ELF-1 (cell line): ENCODE measurements at places on chromosomes 16 and 17.

DNA sequence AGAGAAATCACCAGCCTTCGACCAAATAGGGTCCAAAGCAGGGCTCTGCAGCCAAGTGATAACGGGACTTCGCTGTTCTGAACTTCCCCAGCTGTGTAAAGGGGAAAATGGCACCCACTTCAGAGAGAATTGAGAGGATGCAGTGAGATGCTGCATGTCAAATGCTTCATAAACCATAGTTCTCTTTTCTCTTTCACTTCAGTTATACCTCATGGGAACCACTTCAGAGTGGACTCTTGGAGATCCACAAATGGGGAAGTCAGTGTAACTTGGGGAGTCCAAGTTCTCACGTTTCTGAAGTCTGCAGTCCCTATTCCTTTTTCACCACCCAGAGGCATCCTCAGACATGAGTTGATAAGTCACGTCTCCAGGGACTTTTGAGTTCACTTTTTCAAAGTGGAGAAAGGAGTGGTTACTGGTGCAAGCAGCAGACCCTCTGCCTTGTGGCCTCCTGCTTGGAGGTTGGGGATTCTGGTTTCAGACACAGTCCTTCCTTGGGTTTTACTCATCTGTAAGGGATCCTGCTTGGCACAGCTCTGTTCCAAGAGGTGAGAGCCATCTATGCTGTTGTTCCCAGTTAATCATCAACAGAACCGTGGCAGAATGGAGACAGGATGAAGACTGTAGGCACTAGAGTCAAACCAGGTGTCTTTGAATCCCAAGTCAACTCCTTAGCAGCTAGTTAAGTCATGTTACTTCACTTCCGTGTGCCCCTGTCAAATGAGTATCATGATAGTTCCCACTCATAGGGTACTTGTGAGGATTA lies 123.4 kb upstream of the NOL11 start:
- DNase-seq: no peak

DNA sequence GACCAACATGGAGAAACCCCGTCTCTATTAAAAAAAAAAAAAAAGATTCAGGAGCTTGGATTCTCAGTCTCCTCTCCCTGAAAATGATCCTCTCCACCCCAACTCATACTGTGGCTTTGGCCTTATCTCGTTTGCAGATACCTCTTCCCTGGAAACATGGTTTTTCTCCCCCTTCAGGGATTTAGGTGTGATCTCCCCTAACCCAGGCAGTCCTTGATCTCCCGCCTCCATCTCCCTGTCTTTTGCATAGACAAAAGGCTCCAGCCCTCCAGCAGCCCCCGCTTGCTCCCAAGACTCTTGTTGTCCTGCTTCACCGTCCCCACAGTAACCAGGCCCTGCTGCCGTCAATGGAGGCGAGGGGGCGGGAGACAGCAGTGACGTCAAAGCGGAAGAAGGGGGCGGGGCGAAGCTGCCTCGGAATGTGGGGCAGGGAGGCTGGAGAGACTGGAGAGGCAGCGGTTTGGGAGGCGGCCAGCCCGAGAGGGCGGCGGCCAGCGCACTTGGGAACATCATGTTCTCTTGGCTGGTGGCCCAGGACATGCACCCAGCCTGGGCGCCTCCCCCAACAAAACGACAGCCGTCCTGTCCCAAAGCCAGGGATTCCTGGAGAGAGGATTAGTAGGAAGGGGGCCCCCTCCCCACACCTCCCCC lies 1.9 kb upstream of the PER1 start:
- DNase-seq: peak; percentile 97

DNA sequence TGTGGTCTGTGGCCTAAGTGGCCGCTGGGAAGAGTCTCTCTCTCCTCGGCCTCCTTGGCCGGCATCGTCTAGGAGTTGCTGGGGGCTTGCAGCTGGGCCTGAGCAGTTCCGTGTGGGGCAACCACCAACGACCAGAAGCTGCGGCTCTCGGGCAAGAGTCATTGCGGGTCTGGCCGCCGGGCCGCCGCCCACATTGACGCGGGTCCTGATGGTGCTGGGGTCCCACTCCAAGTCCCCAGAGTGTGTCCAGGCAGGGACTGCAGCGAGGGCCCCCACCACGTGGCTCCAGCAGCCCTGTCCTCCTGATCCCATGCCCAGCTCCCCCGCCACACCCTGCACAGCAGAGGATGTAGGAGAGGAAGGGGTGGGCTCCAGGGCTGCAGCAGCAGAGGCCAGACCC lies 30.9 kb downstream of the UNKL start:
- DNase-seq: no peak

GRCh38 chr17:55117164-55117563 lies 147.6 kb upstream of the HLF start:
- DNase-seq: no peak

GRCh38 chr16:22027633-22028032 lies 19.7 kb downstream of the MOSMO start:
- no peak for DNase-seq

DNA sequence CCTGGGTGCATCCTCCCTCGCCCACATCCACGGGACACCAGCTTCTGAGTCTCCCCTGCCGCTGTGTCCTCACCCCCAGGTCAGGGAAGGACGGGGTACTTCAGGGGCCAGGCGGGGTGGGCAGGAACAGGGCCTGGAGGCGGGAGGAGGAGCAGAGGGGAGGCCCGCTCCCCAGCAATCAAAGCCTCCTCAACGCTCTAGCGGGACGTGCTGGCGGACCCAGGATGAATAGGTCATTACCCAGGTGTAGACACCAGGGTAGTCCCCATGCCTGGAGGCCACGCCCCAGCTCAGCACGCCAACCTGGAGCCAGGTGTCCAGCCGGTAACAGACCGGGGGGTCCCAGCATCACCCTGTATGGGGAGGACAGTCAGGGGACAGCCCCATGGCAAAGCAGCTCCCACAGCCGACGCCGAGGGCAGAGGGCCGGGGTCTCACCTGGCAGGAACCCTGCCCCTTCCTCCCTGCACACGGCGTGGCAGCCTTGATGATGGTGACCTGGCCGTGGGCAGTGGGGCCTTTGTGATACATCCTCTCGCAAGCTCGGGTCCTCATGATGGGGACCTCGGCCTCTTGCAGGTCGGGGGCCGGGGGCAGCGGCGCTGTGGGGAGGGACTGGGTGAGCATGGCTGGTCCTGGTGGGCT lies 24.2 kb downstream of the TPSD1 start:
- DNase-seq: no peak

- DNase-seq: peak; percentile 63
Observed at GRCh38 chr17:79915850-79916430, 76.7 kb upstream of the CBX4 start.

- no peak for DNase-seq
Observed at GRCh38 chr16:2816751-2817339, at the start of gene PRSS21. PRSS21 (plus strand) TSS chr16:2817237; CDS start chr16:2817269, 32 bp downstream.

DNA sequence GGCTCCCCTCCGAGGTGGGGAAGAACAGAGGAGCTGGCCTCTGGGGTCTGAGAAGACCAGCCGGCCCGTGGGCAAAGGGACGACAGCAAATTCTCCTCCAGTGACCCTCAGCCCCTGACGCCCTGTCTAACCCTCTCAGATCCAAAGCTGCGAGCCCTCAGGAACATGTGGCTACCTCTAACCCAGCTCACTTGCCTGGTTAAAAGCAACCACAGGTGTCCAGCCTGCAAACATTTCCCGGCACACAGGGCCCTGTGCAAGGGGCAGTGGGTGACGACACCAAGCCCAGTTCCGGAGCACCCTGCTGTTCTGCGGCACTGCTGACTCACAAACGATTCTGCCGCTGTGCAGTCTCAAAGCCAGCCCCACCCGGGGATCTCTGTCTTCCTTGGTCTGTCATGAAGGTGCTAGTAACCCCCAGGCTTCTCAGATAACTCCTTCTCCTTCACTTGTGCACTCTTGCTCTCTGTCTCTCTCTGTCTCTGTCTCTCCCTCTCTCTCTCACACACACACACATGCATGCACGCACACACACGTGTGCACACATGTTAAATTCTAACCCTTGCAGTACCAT lies 23.0 kb downstream of the WNT3 start:
- DNase-seq: peak; percentile 65

DNA sequence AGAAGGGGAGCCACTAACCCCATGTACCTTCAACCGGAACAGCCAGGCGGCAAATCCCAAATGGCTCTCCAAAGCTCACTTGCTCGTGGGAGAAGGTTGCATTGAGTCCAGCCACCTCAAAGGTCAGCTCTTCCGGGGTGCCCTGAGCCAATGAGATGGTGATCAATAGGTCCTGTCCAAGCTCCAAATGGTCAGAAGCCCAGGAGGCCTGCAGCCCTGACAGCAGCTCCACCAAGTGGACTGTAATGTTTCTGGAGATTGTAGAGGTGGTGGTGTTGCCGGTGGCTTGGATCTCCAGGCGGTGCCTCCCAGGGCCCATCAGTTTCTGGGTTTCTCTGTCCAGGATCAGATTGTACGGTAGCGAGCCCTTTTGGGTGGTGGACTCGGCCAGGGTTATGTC lies 39.9 kb upstream of the BCO1 start:
- DNase-seq: no peak

GRCh38 chr16:54862529-54862928 lies 68.1 kb upstream of the IRX5 start:
- DNase-seq: no peak

- DNase-seq: no peak
Observed at GRCh38 chr16:80014241-80014939, 413.9 kb upstream of the MAF start.

GRCh38 chr16:51276336-51276735 lies 125.3 kb upstream of the SALL1 start:
- DNase-seq: no peak

GRCh38 chr16:11506741-11507305 lies 79.9 kb downstream of the LITAF start:
- DNase-seq: no peak

- no peak for DNase-seq
Observed at GRCh38 chr17:61291451-61292285, 108.0 kb upstream of the TBX2 start.

- DNase-seq: no peak
Observed at GRCh38 chr17:55496094-55496881, 15.0 kb downstream of the SMIM36 start.
